Stimulated activated CD4-positive, alpha-beta T cell treated with anti-CD3 and anti-CD28 coated beads, Interleukin-15, amount 100 ng/mL, for 48 hours (primary cell): ENCODE measurements at places on chromosomes 4 and X.
A peak's percentile ranks its signal among the peaks of the same experiment; 100 is the strongest.

- DNase-seq, result no peak
Observed at GRCh38 chr4:148747721-148748268, 305.6 kb upstream of the NR3C2 start.

- no peak for DNase-seq
Observed at GRCh38 chrX:154436374-154436982, 476 bp upstream of the GDI1 start.

DNA sequence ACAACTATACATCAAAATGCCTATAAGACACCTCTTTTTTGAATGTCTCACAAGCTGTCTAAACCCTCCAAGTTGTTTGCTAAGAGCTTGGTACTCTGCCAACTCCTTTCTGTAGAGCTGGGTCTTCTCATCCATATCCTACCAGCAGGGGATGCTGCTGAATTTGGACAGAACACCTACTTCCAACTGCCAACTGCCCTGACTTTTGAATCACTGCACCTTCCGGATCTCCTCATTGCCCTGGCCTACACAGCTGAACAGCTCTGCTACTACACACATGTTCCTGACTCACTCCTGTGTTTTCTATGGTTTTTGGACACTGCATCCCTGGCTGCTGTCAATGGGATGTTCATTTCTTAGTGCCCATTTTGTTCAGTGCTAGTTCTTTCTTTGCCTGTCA, 18.7 kb downstream of the FAM184B start:
- DNase-seq, result no peak

DNA sequence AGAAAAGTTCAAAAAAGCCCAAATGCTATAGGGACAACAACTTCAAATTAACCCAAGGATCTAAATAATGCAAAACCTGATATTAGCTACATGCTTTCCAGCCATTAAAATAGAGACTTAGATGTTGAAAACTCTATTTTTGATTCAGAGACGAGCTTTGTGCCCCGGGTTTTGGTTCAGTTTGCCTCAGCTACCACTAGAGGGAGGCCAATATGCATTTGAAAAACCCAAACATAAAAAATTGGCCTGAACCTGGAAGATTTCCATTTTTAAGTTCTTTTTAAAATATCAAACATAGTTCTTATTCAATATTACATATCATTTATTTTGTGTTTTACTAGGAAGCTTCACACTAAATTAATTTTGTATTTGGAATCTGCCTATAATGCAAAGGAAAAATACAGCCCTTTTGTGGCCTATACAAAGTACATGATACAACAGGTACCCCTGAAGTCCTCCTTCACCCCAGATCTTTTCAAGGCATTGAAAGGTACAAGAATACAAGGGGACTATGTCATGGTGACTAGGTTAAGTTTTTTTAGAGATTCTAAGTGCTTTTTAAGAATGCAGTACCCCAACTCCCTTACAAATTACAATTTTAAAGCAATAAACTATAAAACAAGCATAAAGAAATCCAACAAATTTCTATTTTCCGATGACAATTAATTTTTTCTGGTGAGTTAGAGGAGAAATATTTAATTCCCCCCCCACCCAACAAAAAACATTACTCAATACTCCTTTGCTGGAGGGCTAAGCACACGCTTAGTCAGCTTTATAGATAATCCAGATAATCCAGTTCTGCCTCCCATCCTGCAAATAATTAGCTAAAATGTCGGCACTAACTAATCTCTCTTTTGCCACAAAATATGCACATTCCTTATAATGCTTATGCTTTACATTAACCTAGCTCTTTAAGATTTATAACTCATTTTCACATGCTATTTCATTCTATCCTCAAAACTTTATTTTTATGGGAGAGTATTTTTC, 97.7 kb upstream of the PTPN13 start:
- DNase-seq, result peak; percentile 3

GRCh38 chrX:13855689-13856450, 39.0 kb upstream of the GPM6B start:
- DNase-seq, result no peak

DNA sequence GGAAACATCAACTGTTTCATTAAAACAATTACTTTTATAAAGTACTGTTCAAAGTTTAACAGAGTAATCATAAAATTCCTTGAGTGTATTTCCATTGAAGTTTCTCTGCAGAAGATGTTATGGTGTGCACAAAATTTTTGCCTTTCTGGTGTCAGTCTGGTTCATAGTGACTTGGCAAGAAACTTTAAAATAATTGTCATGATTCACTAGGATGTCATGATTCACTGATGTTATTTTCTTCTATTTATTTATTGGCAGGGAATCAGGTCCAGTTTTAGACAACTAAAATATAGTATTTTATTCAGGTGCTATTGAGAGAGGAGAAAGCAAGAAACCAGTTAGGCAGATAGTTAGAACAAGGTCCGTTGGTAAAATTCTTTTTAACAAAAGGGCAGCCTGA, 3.8 kb downstream of the UGT2A1 start:
- no peak for DNase-seq

DNA sequence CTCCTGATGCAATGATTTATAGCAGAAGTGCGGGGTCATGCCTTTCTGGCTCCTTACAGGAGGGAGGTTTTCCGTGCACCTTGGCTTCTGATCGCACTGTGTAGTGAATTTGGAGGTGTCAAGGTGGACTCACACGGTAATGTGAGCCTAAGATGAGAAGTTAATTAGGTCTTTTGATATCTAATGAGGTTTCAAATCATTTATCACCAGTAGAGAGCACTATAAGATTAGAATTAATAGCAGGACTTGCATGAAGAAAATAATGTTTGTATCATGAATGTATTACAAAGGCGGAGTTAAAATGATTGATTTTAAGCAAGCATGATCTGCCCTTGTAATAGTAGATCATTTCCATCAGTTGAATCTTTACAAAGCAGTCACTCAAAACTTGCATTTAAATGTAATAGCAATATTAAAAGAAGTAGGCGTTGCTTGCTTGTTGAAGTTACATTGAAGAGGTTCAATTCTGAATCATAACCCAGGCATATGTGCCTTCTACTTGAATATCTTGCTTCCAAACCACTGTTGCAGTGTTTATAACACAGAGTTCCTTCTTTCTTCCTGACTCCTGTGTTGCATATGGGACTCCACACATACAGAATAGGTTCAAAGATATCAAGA, 152.1 kb downstream of the FMR1NB start:
- no peak for DNase-seq

- DNase-seq, result peak; percentile 30
Observed at GRCh38 chrX:12970691-12971202, 4.2 kb upstream of the TMSB4X start.

DNA sequence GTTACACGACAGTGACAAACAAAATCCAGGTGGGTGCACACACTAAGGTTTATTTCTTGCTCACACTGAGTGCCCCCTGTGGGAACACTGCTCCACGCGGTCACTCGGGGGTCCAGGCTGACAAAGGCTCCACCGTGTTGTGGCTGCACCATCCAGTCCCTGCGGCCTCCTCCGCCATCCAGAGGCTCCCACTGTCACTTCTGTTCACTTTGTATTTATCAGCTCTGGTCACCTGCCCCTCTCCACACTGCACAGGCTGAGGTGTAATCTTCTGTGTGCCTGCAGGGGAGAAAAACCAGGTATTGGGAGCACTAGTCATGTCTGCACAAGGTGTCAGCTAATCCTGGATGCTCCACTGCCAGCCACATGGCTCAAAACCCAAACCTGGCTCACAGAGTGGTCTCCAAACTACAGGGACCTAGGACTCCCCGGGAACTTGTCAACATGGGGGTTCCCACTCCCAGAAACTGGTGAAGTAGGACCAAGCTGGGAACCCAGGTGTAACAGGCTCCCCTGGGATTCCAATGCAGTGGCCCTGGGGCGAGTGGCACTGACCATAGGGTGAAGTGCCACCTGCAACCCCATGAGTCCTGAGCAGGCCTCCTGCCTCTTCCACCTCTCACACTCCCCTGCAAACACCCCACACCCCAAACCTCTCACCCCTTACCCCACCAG, 25.5 kb downstream of the HMX1 start:
- DNase-seq, result no peak

DNA sequence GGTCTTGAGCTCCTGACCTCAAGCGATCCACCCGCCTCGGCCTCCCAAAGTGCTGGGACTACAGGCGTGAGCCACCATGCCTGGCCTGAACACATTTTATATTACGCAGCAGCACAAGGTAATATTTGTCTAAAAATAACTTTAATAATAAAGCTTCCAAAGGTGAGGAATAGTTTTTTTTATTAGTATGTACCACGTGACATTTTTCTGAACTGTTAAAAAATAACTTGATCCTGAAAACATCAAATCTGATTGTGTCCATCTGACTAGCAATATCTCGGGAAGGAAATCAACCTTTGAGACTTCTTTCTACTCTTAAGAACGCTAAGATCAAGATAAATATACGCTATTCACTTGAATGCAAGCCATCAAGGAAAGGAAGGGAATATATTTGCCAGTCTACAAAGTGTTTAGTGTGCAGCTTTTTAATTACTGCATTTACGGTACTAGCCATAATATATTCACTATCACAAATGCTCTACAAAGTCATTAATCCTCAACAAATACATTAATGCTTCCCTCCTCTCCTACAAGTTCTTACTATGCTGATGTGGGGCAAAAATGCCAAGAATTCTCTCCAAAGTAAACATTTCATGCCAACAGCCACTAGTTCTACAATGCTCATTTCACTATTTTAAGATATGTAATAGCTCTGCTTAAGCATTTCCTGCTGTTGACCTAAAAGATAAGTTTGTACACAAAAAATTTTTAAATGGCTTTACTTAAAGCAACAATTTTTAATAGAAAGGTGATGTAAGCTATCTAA, 143.6 kb downstream of the APBB2 start:
- no peak for DNase-seq

- no peak for DNase-seq
Observed at GRCh38 chr4:169100670-169101101, 90.6 kb upstream of the CBR4 start.

DNA sequence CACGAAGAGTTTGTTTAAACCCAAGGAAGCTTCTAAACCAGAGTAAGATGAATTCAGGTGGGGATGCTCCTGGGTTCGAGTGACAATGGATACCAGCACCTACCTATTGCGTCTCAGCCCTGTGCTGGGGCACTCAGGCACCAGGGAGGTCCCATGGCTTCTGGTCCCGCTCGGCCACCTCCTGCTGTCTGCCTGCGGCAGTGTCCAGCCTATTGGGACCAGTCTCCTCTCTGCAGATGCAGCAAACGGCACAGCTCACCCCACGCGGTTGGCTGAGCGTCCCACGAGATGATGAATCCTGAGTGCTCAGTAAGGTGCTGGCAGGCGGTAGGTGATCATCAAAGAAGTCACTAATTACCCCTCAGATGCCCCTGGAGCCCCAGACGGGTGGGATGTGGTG, 75.2 kb downstream of the ACOX3 start:
- no peak for DNase-seq

DNA sequence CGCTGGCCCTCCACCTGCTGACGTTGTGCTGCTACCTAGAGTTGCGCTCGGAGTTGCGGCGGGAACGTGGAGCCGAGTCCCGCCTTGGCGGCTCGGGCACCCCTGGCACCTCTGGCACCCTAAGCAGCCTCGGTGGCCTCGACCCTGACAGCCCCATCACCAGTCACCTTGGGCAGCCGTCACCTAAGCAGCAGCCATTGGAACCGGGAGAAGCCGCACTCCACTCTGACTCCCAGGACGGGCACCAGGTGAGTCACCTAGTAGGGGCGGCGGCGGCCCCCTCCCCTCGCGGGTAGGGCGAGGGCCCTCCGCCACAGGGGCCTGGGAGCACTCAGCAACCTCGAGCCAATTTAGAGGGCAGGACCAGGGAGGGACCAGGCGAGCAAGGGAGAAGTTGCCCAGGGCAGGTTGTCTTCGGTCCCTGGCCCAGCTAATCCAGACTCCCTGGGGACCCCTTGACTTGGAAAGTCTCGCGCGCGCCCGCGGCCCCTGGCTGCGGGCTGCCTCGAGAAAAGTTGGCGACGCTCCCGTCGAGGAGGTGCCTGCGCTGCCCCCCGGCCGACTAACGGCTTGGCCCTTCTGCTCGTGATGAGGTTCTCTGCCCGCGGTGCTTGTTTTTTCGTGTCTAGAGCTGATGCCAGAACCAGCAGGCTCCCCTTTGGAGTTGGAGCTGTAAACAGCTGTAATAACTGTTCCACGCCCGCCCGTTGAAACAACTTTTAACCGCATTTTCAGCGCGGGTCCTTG, 717 bp downstream of the EDA start:
- DNase-seq, result no peak

- no peak for DNase-seq
Observed at GRCh38 chr4:175536852-175537453, 275.1 kb downstream of the GPM6A start.

DNA sequence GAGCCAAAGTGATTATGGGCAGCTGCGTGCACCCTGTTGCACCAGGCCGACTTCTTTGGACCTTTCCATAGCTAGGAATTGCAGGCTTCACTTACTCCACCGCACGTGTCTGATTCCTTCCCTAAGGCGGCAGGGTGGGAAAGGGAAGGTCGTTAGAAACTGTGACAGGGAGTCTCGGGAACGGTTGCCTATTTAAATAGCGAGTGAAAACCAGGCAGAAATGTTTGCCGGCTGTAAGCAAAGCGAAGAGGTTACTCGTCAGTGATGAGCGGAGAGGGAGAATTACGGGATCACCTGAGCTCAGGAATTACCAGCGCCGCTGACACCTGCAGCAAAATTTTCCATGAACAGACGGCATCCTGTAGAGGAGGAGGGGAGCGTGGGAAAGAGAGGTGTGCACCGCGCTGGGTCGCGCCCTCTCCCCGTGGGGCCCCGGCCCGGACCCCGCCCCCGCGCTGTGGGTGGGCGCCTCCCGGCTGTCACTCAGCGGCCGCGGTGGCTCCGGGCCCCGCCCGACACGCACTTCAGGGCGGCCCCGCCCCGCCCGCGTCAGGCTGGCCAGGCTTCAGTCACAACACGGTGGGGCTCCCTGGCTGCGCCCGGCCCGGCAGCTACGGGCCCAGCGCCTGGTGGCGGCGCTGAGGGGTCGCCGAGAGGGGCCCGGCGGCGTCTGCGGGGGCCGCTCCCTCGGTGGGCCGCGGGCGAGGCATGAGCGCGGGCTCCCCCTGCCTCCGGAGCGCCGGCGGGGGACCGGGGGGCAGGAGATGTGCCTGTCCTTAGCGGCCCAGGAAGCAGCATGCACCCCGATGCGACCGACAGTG, at the start of gene SNX25:
TSS of gene SNX25 (plus strand) at position 568 of the 821 bp plus-strand sequence. CDS start at position 797, 229 bp downstream.
- DNase-seq, result peak; percentile 65

DNA sequence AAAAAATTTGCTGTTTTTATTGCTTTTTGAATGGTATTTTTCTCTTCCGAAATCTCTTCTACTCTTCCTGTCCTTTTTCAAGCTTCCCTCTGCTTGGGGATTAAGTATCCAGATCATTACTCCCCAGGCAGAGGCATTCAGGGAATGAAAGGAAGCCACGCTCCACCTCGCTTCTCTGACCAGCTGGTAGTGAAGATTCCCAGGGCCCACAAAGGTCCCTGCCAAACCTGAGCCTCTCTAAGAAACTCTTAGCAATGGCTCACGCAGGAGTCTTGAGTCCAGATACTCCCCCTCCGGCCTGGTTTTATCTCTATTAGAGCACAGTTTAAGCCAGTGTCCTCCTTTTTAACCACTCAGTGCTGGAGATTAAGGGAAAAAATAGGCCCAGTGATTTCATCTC, 51.4 kb upstream of the SOD3 start:
- no peak for DNase-seq

DNA sequence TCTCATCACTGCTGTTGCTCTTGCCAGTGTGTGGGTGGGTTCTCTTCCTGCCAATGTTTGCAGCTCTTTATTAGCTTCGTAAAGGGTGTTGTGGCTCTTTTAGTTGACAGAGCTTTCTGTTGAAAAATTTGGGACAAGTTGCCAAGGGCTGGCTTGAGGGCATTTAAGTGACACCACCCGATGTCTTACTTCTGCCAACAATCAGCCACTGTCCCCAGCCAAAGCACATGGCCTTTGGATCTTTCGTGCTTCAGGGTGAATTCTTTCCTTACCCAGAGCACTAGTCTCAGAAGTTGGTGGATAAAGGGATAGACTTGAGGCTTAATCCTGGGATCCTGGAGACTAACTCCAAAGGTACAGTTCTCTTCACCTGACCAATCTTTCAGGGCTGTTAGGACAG, 113.6 kb downstream of the SOX3 start:
- DNase-seq, result no peak
